ENCODE measurements at places on chromosomes 5 and 9. TPM values are rescaled to one million over a fixed set of nuclear protein-coding genes. Genes with fewer than 3 reads are reported as not detected.

- DNase-seq, result no peak
These were observed 265.8 kb downstream of the MAST4 start for GRCh38 chr5:66862020-66862419.

- peak; percentile 12 for DNase-seq
These were observed 520.0 kb upstream of the CLINT1 start for GRCh38 chr5:158378931-158379330.

GRCh38 chr9:17555362-17556054 lies 23.4 kb upstream of the SH3GL2 start:
- no peak for DNase-seq

GRCh38 chr5:125776656-125777139 lies 646.5 kb upstream of the GRAMD2B start:
- no peak for DNase-seq

DNA sequence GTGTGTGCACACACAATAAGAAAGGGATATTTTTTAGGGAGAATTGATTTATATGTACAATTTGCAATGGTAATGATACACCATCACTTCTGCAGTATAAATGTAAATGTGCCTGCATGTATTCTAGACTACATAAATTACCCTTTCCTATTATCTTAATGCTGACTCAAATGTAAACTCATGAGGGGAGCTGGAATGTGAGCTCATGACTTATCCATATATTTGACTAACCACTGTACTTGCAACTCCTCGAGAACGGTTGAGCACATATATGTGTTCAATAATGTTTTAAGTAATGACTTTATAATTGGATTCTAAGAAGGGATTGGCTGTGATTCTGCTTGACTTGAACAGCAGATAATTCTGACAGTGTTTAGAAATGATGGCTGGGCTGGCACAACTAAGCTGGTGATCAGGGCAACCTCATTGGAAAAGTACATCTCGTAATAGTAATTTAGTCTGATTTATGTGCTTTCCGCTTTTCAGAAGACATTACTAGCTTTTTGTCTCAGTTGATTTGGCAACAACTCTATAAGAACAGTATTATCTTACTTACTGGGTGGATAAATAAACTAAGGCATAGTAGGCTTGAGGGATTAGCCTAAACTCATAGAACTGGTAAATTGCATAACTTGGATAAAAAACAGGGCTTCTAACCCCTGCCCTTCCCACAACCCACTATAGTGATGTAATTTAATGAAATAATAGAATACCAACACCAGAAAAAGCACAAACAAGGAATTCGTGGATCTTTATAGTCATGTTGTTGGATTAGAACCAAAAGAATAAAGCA lies 130.2 kb upstream of the SPEF2 start:
- DNase-seq, result no peak

DNA sequence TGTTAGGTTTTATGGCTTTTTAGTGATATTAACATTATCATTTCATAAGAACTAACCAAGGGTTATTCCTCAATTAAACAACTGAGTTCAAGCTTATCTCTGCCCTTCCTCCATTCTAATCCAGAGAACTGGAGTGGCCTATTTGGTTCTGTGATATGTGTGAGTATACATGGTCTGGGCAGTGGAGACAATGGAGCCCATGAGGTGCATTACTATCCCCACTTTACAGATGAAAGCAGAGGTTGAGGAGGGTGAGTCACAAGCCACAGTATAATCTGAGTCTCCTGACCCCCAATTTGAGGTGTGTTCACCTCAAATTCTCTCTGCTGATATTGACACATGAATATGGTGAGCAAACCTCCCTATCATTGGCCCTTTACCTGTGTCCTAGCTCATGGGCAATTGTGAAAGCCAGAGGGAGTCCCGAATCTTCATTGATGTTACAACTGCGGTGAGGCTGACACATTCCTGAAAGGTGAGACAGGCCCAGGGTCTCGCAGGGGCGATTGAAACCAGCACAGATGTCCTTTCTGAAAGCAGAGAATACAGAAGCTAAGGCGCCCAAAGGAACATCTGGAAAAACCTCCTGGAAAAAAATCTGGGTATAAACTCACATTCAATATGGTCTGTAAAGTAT lies 217.2 kb downstream of the TARS1 start:
- DNase-seq, result no peak

- peak; percentile 71 for DNase-seq
These were observed 633.6 kb downstream of the BNC2 start for GRCh38 chr9:16236882-16237281.

- DNase-seq, result peak; percentile 69
These were observed 227.4 kb downstream of the NR3C1 start for GRCh38 chr5:143176048-143176447.

OR13D1 gene
- not detected for total RNA-seq

GRAMD2B gene
- total RNA-seq, result 94.9 TPM

JAKMIP2 gene
- not detected for total RNA-seq

CDX1 gene
- total RNA-seq, result not detected

PCDHGB7 gene
- 1.4 TPM for total RNA-seq

ZNG1A gene
- total RNA-seq, result 45.1 TPM
